ENCODE measurements at places on chromosomes 12 and 14. TPM values are rescaled to one million over a fixed set of nuclear protein-coding genes. Genes with fewer than 3 reads are reported as not detected.

DNA sequence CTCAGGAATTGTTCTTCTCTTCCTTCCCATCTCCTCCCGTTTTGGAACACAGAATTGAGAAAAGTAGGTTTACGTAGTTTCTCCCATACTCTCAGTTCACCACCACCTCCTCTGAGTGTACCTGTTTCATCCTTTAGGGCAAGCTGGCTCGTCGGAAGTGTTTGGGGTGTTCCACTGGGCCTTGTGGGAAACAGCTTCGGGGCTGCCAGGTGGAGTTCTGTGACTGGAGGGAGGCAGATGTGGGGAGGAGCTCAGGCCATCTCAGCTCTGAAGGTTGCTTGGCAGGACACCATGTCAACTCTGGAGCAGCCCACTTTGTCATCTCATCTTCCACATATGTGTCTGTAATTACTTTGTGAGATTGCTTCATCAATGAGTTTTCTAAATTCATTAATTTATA is 53.5 kb upstream of the RD3L start:
- DNase-seq: no peak

DNA sequence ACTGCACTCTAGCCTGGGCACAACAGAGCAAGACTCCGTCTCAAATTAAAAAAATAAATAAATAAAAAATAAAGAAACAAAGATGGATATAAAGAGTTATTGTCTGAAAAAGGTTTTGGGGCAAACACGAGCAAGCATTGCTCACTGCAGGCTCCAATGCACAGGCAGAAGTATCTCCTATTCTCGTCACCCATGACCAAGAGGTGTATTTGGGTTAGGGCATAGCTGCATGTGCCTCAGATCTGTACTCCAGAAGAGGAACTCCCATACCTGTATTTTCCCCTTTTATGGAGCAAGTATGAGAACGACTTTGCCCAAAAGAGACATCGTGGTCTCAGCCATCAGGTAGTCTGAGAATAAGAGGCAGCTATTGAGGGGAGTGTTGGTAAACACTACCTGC is 10.2 kb upstream of the TCP11L2 start:
- no peak for DNase-seq

Gene KLRG1
- not detected for total RNA-seq

GRCh38 chr12:49233842-49234526 is 30.9 kb upstream of the TUBA1C start:
- no peak for DNase-seq

- peak; percentile 26 for DNase-seq
Measured at GRCh38 chr12:18861287-18861858, 123.5 kb downstream of the CAPZA3 start.

DNA sequence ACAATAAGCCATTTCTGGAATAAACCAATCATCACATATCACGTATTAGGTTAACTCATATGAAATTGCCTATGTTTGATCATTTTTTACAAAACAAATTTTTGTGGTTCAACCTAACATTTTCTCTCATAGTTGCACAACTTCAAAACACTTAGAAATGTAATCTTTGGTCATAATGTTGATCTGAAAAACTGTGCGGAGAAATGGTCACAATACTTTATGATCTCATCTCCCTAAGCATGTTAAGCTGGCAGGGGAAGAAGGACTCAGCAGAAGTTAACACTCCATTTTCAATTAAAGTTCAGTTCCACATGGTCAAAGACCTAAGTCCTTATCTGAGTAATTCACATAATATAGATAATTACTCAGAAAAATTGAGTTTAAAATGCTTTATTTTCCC is 194.8 kb downstream of the CAPZA3 start:
- DNase-seq: no peak

GRCh38 chr12:53427905-53428594 is 4.4 kb downstream of the AMHR2 start:
- peak; percentile 98 for DNase-seq
